ENCODE measurements at places on chromosomes 3 and 15.

- no peak for DNase-seq
Measured at GRCh38 chr3:128442070-128442469, 24.6 kb downstream of the DNAJB8 start.

- no peak for DNase-seq
Measured at GRCh38 chr3:156171281-156172267, 51.2 kb downstream of the KCNAB1 start.

DNA sequence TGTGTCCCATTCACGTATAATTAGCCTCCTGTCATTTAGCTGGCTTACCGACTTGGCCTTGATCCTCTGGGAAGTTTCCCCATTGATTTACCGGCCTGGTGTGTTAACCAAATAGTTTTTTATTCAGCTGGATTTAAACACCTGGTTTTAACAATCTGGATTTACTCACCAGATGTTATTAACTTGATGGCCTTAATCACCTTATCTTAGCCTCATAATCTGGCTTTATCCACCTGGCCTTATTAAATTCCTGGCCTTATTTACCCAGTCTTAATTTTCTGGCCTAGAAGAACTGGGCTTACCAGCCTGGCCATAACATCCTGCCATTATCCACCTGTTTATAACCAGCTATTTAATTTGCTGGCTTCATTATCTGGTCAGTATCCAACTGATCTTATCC, 89.9 kb downstream of the IL12A start:
- DNase-seq: no peak

GRCh38 chr3:123284399-123285010, 82.8 kb downstream of the SEC22A start:
- DNase-seq: no peak

GRCh38 chr3:23619705-23620637, 185.8 kb upstream of the UBE2E1 start:
- DNase-seq: no peak

DNA sequence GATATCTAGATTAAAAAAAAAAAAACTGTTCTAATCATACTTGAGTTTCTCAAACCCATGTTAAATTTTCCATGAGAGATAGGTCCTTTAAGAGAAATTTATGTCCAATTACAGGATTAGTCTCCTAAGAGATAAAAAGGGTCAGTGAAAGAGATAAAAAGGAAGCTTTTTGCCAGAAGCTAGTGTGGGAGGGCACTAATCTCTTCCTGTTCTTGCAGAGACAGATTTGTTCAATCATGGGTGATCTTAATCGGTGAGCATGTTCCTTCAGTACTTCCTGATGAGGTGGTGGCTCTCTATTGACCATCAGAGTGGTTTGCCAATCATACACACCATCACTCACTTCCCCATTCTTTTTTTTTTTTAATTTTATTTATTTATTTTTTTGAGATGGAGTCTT, 16.9 kb upstream of the LPP start:
- peak; percentile 55 for DNase-seq

GRCh38 chr3:187251599-187251998, 39.9 kb downstream of the MASP1 start:
- no peak for DNase-seq

- no peak for DNase-seq
Measured at GRCh38 chr3:42061713-42062380, 29.3 kb upstream of the TRAK1 start.

GRCh38 chr15:74752011-74752410, 3.4 kb downstream of the CYP1A2 start:
- DNase-seq: no peak

GRCh38 chr15:98147415-98147814, 186.9 kb downstream of the ARRDC4 start:
- DNase-seq: no peak

- no peak for DNase-seq
Measured at GRCh38 chr15:72475674-72476073, 1.5 kb downstream of the ARIH1 start.

GRCh38 chr3:107264888-107265287, 112.4 kb upstream of the CCDC54 start:
- no peak for DNase-seq

- no peak for DNase-seq
Measured at GRCh38 chr3:22887664-22888291, 315.3 kb upstream of the UBE2E2 start.

- no peak for DNase-seq
Measured at GRCh38 chr3:70531063-70531657, 218.7 kb upstream of the MDFIC2 start.
